ENCODE measurements at places on chromosomes 2 and 18.

GRCh38 chr2:100744589-100744988 lies 75.3 kb upstream of the NPAS2 start:
- peak; percentile 44 for DNase-seq

DNA sequence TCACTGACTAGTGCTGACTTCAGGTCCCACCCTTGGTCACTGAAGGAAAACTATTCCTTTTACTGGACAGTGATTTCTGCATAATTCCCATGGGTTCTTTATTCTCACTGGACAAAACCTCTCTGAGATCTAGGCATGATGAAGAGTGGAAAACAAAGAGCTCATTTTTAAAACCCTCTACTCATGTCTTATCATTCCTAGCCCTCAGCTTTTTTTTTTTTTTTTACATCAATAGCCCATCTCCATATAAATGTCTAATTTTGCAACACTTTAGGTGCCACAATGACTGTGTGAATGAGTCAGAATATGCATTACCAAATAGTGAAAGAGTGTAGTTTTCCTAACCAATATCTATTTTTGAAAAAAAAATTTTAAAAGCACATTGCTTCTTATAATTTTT lies 74.8 kb downstream of the TCF4 start:
- peak; percentile 15 for DNase-seq

GRCh38 chr2:36564377-36564930 lies 33.5 kb downstream of the FEZ2 start:
- no peak for DNase-seq

DNA sequence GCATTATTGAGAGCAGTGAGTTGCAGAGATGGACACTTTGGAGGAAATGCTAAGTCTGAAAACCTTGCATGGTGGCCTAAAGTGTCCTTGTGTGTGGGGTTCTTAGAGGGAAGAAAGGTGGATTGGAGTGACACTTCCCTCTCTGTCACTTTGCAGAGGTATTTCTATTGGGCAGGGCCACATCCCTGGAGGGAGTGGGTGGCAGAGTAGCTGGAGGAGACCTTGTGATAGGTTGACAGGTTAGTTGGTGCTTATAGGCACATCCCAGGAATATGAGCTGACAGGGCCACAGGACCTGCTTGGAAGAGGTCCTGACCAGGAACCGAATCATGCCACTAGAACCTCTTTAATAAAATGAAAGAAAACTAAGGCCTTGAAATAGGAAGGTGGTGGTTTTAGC lies 972 bp upstream of the IGFBP5 start:
- no peak for DNase-seq

DNA sequence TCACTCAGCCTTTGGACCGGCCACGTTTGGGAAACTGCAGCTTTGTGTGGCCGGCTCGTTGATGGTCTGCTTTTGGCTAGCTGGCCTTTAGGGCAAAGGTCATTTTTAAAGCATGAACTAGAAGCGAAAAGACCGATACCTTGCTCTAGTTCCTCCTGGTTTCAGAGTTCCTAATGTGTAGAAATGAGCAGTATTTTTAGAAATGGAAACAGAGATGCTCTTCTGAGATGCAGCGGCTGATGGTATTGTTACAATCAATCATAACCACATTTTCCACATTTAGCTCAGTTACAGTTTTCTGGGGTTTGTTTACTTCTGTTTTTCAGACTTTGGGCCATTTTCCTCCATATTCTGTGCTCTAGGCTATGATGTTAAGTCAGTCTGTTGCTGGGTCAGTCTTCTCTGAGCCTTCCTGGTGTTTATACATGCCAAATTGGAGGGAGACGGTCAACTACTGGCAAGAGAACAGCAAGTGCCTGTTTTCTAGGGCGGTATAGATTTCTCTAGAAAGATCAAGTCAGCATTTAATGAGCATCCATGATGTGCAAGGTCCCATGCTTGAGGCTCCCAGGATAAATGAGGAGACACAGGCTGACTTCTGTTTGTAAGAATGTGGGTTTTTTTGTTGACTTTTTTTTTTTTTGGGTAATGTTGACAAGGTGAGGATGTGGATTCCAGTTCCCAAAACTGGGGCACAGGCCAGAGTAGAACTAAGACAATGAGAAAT lies 28.0 kb downstream of the RNF144A start:
- DNase-seq = peak; percentile 29

DNA sequence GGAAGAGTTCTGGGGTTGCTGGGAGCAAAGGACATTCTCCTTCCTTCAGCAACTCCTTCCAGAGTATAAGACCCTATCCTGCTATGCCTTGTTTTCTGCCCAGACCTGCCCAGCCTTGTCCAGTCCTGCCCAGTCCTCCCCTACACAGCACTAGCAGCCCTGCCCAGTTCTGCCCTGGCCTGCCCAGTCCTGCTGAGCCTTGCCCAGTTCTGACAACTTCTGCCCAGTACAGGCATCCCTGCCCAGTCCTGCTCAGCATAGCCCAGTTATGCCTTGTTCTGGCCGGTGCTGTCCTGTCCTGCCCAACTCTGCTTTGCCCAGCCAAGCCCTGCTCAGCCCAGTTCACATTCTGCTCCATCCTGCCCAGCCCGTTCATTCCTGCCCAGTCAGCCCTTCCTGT lies 44.9 kb upstream of the ALK start:
- no peak for DNase-seq

DNA sequence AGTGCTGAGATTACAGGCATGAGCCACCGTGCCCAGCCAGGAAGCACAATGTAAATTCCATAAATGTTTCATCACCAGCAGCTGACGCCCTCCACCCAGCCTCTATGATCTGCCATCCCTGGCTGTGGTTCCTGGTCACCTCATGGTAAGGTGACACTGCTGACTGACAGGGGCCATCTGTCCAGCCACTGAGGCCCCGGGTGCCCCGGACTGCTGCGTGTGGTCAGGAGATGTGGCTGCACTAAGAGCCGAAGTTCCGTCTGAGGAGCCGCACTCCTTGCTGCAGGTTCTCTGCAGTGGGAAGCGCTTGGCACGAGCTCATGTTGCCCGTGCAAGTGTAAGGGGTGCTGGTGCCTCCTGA lies 10.9 kb downstream of the NTSR2 start:
- DNase-seq = no peak

GRCh38 chr2:169978402-169979017 lies 151.3 kb downstream of the UBR3 start:
- no peak for DNase-seq

DNA sequence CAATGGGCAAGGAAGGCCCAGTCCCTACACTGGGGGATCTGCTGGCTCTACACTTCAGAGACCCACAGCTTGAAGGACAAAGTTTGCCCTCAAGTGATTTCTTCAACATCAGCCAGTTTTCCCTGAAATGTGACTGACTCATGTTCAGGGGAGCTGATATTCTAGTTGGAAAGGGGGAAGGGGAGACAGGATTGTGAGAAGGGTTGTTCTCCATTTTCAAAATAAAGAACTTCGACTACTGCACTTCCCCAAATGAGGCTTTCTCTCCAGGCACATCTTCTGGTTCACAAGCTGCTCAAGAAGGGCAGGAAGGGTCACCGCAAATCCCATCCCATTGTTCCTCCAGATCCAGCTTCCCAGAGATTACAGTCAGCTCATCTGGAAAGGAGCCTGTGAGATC lies 117.6 kb downstream of the BCL2L11 start:
- no peak for DNase-seq

GRCh38 chr2:117378653-117379052 lies 435.8 kb upstream of the DDX18 start:
- DNase-seq = no peak

DNA sequence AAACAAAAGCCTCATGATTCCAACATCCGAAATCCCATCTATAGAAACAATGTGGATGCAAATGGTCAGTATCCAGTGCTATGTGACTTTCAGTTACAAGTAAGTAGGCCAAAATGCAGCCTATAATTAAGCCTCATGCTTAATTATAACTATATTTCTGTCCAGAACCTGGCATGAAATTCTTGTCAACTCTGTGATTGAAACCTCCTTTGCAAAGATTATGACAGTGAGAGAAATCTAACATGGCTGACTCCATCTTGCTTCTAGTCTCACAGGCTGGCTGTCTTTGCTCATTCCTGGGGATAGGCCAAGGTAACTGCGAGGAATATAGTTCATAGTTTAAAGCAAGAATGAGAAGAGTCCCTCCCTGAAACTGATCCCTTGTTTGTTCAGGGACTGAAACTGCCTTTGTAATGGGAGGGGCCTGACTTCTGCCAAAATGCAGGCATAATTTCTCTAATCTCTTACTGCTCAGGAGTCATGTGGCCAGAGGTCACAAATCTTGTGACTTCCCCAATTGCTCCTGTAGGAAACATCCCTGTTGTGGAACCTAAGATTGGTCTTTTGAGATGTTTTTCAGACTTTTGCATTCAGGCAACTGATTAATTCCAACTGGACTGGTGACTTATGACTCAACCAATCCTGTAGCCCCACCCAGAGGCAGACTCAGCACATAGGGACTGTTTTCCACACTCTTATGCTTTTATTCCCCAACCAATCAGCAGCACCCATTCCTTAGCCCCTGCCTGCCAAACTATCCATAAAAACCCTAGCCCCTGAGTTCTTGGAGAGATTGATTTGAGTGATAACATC lies 84.5 kb upstream of the TLK1 start:
- DNase-seq = peak; percentile 76

DNA sequence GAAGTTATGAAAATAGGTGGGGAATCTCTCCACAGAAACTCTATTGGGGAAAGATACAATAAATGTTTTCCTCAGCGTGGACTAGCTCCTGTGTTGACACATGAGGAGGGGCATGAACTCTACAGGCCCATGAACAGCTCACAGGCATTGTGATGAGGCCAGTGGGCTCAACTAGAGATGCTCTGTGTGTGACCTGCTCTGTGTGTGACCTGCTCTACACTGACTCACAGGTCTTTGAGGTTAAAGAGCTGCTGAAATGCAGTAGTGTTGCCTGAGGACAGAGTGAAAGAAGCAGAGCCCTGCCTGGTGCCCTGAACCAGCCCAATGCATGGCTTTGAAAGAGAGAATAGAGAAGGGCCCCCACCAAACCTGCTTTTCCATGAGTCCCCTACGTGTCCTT lies 117.6 kb downstream of the MCFD2 start:
- no peak for DNase-seq

DNA sequence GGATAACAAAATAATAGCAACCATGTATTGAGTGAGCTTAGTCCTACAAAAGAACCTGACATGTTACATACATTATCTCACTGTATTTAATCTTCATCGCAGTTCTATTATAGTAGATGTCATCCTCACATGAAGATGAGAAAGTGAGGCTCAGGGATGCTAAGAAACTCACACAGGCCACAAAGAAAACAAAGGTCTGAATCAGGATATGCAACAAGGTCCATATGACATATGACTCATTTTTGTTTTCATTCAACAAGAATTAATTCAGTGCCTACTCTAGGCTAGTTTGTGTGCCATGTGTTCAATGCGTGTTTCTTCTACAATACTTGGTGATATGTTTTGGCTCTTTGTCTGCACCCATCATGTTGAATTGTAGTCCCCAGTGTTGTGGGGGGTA lies 219.7 kb upstream of the EPHA4 start:
- no peak for DNase-seq

DNA sequence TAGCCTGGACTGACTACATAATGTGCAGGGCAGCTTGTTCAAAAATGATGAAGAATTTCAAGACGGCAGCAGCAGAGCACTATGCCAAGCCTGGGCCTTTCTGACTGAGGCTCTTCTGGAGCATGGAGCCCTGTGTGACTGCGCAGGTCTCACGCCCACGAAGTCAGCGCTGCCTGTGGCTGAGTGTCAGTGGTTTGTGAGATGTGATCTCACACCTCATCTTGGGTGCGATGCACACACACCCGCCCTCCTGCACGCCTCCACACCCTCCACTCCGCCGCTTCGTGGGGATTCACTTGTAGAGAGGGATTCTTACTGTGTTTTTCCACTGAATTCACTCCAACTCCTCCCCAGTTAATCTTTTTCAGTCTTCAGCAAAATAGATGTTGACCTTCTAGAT lies 103.9 kb downstream of the VIT start:
- DNase-seq = no peak

- DNase-seq = no peak
These were observed 120.1 kb upstream of the CCDC195 start for GRCh38 chr2:224836263-224836662.

DNA sequence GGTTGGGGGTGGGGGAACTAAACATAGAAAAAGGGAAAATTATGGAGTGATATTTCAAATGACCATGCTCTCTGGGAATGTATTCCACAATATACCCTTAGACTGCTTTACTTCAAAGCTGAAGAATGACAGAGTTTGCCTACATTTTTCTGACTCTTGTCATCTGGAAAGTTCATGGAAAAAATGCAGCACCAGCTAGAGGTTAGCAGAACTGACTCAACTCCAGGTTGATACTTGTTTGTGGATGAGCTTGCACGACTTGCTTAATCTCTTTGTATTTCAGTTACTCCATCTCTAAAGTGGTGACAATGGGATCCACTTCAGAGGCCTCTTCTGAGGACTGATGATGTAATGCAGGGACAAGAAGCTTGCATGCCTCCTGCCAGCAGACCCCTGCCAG lies 824.0 kb upstream of the ID2 start:
- DNase-seq = no peak

DNA sequence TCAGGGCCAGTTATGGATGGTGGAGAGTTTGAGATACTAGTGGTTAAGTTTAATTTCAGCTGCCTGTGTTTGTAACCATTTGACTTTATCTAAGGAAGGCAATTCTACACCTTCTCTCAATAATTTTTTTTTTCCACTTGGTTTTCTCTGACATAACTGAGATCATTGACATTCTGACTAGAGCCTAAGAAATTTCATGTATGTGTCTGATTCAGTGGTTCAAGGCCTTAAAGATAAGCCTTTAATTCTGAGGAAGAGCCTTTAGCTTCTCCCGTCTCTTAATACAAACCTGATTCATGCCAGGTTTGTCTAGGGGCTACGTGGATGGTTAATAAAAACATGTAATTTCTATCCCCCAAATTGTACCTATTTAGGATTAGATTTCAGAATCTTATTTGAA lies 971.4 kb downstream of the DPP10 start:
- DNase-seq = no peak

DNA sequence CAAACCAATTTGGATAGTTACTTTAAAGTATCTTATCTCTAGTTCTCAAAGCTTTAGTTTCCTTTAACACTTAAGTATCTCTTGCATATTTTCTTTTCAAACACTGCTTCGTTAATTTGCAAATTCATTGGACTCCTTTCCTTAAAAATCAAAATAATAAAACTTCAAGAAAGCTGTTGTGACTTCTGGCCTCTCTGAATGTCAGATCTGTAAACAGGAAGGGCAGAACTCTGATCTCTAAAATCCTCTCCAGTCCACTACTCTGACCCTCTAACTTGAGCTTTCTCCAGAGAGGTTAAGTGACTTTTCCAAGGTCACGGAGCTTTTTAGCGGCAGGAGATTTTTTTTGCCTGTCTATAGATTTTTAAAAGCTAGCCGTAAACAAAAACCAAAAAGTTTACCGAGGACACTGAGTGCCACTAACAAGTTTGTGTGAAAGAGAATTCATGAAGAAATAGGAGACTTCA lies 155.5 kb downstream of the TGIF1 start:
- peak; percentile 86 for DNase-seq

DNA sequence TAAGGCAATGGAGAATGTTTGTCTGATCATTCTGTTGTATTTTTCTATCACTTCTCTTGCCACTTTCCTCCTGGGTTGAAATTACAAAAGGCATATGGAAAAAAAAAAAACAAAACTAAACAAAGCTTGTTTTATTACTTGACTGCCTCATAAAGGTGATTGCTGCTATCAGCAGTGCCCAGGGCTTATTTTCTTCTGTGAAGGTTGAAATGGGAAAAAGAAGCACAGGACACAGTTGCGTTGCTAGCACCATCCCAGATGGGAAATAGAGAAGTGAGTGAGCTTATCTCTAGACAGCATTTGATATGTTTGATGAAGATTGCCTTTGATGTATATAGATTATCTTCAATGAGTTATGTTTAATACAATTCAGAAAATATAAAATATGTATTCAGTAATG lies 633.8 kb upstream of the ZNF804A start:
- DNase-seq = peak; percentile 6

GRCh38 chr2:133977405-133977804 lies 276.5 kb upstream of the MGAT5 start:
- DNase-seq = no peak

Data from OCI-M1 (cell line).